HuH-7 (cell line): ENCODE measurements at places on chromosomes 11 and 22.

DNA sequence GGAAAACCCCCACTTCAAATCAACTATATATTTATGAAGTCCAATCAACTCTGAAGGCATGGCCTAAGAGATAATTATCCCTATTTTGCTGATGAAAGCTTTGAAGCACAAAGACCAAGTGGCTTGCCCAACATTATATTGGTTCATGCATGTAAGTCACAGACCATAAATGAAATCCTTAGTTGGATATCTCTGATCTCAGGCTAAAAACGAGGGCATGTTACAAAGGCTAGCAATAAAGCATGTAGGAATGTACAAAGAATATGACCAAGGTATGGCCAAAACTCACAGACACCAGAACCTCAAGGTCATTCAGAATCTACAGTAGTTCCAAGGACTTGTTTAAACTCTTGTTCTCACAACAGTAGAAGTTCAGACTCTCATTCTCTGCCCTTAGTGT is 100.2 kb upstream of the SESN3 start:
- DNase-seq, result no peak

DNA sequence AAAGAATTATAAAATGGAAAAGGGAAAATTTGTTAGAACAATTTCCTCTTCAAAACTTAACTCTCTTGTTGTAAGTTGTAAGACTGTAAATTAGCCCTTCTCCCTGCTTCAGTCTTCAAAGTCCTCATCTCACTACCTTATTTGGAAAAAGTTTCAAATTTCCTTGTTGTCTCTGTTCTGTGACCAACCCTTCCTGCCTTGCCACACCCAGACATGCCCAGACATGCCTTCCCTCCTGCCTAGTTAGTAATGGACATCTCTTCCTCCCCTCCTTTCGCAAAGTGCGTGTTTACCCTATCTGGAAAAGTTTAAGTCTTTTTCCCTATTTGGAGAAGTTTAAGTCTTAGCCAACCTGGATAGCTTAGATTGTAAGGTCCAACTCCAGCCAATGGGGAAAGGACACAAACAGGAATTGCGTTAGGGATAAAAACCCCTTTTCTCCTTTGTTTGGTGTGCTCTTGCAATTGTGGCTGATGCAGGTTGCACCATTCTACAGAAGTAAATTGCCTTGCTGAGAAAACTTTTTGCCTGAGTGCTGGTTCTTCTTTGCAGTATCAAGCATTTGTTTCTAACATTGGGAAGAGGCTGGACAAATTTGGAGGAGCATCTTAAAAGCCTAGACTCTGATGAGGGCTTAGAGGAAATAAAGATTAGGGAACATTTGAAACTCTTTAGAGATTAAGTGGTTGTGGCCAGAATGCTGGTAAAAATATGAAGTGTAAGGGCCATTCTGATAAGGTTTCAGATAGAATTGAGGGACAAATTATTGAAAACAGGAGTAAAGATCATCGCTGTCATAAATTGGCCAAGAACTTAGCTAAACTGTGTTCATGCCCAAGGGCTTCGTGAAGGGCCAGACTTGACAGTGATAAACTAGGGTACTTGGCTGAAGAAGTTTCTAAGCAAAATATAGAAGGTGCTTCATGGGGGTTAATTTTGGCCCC is 15.4 kb downstream of the OR52K2 start:
- no peak for DNase-seq

DNA sequence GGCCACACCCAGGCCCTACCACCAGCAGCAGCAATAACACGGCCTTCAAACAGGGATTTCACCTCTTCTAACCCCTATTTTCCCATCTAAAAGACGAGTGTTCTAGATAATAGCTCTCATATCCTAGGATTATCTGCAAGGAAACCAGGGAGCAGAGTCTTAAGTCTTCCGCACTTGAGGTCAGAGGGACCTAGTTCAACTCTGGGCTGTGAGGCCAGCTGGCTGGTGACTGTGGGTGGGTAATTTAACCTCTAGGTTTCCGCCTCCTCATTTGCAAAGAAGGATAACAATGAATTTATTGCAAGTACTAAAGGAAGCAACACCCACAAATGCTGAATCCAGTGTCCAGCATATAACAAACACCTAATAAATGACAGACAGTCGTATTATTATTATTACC is 70.1 kb downstream of the LARGE1 start:
- DNase-seq, result no peak

DNA sequence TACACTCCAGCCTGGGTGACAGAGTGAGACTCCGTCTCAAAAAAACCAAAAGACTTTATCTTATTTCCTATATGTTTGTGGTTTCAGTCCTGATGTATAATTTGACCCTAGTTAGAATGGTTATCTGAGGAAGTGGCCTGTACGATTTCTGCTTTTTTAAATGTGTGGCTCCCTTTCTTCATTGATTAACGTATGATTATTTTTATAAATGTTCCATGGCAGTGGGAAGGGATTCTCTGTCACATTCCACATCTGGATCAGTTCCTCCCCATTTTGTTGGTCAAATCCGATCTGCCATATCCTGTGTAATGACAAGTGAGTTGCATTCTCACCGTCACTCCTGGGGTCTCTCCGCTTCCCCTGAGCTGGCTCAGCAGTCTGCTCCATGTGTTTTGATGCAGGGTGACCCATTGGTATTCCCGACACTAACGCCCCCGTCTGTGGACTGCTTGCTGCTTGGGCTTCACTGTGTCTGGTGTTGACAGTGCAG is 20.3 kb downstream of the NEAT1 start:
- no peak for DNase-seq

DNA sequence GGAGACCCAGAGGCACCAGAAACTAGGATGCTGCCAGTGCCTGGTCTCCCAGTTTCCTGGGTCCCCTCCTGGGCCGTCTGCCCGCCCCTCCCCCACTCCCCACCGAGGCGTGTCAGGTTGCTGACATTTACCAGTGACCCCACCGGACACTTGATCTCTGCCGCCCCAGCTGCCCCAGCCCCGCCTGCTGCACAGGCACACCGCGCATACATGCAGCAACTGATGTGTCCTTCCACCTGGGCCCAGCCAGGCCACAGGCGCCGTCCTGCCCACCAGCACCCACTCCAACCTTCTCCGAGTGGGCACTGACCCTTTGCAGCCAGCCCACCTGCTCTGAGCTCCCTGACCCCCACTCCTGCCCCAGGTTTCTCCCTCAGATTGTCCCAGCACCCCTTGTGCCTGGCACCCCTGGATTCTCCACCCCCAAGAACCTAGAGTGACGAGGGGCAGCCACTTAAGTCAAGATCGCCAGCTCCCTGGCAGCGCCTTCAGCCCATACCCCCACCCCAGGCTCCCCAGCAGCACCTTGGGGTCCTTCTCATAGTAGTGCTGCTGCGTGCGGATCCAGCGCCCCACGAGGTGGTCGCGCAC is 548 bp downstream of the PYGM start:
- DNase-seq, result no peak

GRCh38 chr11:7924536-7924935 is 6.5 kb downstream of the OR10A6 start:
- no peak for DNase-seq

DNA sequence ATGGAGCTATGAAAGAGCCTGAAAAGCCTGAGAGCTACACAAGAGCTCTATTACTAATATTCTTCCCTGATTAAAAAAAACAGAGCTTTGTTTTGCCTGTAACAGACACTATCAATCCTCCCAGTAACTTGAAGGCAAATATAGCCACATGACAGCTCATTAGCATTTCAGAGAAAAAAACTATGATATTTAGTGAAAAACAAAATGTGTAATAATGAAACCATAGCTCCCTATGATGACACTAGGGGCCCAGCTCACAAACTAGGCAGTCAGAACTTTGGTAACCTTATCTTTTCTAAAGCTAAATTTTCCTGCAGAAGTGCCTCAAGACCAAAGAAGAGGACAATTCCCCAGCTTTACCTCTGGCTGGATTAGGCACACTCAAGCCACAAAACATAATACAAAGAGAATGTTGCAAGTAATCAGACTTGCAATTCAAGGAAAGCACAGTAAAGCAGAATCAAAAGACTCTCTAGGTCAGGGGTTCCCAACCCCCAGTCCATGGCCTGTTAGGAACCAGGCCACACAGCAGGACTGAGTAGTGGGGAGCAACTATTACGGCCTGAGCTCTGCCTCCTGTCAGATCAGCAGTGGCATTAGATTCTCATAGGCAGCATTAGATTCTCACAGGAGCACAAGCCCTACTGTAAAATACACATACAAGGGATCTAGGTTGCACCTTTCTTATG is 53.3 kb downstream of the MRTFA start:
- DNase-seq, result no peak

- no peak for DNase-seq
Measured at GRCh38 chr22:39427751-39428596, 28.4 kb downstream of the TAB1 start.

GRCh38 chr11:9203691-9204311 is 61.3 kb downstream of the DENND5A start:
- DNase-seq, result peak; percentile 11

- DNase-seq, result no peak
Measured at GRCh38 chr11:61337706-61338470, 4.9 kb downstream of the TKFC start.

DNA sequence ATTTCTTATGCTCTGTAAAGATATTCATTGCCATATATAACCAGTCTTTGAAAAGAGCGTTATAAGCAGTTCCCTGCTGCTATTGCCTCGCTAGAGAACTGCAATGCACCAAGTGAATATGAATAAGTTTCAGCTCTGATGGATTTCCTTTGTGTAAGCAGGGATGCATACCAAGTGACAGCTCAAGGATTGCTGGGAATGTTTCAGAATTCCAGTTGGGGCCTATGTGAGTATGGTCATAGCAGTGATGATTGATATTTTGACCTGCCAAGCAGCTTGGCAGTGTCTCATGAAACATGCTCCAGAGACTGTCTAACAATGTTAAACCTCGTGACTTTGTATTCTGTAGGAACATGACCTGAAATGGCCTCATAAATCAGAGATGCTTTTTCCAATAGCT is 312.6 kb downstream of the C11orf87 start:
- no peak for DNase-seq

GRCh38 chr11:35622070-35622469 is 3.8 kb downstream of the FJX1 start:
- DNase-seq, result no peak

- DNase-seq, result no peak
Measured at GRCh38 chr22:32799496-32799895, 2.0 kb upstream of the TIMP3 start.

- DNase-seq, result no peak
Measured at GRCh38 chr11:84958295-84958694, 668.8 kb downstream of the DLG2 start.

- no peak for DNase-seq
Measured at GRCh38 chr11:61698173-61698948, 18.2 kb downstream of the DAGLA start.

- DNase-seq, result no peak
Measured at GRCh38 chr22:41979423-41980250, 10.4 kb downstream of the SEPTIN3 start.

DNA sequence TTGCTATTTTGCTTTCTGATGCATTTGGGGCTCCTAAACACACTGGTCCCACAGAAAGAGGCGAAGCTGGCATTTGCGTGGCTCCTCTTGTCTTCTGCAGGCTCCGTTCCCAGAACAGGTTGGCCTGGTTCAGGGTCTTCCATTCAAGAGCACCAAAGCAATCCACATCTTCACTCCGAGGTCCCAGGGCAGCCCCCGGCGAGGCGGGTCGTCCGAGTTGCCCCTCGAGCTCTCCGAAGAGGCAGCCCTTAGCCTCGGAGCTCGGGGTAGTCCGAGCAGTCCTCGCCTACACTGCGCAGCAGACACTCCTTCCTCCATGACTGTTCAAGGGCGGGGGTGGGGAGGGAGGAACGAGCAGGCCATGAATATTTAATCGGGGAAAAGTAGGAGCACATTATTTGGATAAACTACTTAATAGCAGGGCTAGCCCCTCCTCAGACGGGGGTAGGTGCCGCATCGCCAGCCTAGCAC is 321.3 kb downstream of the BLID start:
- no peak for DNase-seq

DNA sequence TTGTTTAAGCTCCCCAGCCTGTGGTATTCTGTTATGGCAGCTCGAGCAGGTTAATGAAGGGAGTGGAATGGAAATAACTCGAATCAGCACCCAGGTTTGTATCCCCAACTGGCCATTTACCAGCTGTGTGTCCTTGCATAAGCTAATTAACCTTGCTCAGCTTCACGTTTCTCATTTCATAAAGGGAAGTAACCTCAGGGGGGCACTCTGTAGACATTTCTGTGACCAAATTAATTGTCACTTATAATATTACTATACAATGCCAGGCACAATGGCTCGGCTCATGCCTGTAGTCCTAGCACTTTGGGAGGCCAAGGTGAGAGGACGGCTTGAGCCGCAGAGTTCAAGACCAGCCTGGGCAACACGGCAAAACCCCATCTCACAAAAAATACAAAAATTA is 13.8 kb downstream of the ADA2 start:
- no peak for DNase-seq

GRCh38 chr11:31355131-31355530 is 14.4 kb downstream of the DCDC1 start:
- no peak for DNase-seq

DNA sequence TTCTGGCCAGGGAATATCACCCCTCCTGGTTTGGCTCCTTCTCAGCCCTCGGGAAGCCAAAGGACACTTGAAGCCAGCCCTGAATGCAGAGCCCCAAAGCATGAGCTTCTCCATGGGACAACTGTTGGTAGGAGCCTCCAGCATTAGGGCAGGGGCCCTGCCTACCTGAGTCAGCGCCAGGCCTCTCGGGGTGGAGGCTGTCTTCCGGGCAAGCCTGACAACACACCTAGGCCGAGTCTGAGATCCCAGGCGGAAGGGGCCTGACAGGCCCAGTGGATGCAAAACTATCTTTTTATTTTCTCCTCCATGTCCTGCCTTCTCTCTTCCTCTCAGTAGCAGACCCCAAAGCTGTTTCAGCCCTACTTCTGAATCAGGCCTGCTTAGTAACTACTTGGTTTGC is 27.6 kb downstream of the RCOR2 start:
- no peak for DNase-seq

DNA sequence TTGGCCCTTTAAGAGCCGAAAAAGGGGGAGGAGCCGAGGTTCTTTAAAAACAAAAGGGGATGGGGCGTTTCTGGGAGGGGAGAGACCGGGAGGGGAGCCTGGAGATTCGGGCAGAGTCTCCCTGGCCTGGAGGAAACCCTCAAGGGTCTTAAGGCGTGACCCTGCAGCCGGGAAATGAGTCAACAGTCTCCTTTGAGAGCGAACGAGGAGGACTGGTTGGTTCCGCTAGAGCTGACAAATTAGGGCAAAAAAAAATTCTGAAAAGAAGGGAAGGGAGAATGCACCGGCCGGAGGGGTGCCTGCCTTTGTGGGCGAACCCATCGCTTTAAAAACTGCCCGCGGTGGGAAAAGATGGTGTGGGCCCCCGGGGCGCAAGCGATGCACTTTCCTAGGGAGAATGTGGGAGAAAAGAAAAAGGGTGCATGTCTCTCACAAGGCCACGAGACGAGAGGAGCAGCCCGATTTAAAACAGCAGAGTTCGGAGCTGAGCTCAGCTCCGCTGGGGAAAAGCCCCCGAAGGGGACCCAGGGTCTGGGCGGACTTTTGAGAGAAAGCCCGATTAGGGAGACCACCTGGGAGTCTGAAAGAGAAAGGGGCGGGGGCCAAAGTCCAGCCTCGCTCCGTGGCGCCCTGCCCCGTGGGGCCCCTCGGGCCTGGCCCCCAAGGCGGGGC is 874 bp downstream of the ZFTA start:
- DNase-seq, result no peak
